ENCODE measurements at places on chromosomes 5 and 9.

- no peak for DNase-seq
Measured at GRCh38 chr9:78239506-78239905, 3.6 kb downstream of the CEP78 start.

DNA sequence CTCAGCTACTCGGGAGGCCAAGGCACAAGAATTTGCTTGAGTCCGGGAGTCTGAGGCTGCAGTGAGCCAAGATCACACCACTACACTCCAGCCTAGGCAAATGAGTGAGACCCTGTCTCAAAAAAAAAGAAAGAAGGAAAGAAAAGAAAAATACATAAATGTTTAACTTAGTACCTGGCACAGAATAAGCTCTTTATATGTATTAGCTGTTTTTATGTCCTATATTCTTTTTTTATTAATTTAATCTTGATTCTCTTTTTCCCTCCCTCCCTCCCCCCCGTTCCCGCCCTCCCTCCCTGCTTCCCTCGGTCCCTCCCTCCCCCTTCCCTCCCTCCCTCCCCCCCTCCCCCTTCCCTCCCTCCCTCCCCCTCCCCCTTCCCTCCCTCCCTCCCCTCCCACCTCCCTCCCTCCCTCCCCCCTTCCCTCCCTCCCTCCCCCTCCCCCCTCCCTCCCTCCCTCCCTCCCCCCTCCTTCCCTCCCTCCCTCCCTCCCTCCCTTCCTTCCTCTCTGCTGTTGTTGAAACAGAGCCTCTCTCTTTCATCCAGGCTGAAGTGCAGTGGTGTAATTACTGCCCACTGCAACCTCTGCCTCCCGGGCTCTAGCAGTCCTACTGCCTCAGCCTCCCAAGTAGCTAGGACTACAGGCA, 135.8 kb upstream of the GRHPR start:
- DNase-seq: no peak

DNA sequence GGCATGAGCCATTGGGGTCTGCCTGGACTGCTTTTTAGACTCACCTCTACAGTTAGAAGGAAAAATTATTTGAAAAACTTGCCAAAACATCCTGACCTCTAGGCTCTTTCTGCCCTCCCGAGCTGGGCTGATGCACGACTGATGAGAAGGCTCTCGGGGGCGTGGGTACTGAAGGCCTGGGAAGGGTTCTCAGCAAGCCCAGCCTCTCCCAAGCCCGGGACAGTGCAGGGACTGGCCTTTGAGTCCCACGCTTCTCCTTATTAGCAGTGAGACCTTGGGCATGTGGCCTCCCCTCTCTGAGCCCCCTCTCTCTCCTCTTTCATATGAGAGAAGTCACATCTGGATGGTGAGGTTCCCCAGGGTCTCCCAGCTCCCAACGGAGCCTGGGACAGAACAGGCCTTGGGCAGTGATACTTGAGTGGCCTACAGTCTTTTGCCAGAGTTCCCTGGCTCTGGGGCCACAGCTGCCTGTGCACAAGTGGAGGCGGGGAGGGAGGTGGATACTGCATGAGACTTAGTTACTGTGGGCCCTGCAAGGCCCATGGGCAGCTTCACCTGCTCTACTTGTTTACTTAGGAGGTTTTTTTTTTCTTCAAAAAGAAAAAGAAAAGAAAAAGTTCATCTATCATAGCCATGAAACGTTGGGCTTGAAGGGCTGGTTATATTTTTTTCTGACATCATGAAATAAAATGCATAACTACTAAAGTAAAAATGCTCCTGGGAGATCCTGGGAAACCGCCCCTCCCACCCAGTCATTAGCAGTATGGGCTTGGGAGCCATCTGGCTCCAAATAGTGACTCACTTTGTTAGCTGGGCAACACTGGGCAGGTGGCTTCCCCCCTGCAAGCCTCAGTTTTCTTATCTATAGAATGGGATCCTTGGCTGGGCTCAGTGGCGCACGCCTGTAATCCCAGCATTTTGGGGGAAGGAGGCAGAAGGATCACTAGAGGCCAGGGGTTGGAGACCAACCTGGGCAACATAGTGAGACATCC, 139.4 kb downstream of the GAPVD1 start:
- no peak for DNase-seq

DNA sequence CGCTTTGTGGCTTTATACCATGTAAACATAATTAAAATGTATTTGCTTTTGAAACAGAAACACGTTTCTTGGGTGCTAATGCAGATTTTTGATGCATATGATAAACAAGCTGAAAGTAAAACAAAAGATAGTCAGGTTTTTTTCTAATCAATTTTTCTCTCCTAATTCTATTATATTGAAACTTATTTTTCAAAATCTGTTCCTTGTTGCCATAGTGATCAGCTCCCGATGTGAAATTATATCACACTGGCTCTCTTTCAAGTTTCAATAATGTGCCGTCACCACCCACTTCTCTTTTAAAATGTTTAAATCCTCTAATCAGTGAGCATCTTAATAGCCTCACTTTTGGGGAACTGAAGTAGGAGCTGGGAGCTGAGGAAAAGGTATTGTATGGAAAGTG, 36.4 kb upstream of the DAPK1 start:
- DNase-seq: no peak

- no peak for DNase-seq
Measured at GRCh38 chr5:100746730-100747129, 156.4 kb downstream of the ST8SIA4 start.

DNA sequence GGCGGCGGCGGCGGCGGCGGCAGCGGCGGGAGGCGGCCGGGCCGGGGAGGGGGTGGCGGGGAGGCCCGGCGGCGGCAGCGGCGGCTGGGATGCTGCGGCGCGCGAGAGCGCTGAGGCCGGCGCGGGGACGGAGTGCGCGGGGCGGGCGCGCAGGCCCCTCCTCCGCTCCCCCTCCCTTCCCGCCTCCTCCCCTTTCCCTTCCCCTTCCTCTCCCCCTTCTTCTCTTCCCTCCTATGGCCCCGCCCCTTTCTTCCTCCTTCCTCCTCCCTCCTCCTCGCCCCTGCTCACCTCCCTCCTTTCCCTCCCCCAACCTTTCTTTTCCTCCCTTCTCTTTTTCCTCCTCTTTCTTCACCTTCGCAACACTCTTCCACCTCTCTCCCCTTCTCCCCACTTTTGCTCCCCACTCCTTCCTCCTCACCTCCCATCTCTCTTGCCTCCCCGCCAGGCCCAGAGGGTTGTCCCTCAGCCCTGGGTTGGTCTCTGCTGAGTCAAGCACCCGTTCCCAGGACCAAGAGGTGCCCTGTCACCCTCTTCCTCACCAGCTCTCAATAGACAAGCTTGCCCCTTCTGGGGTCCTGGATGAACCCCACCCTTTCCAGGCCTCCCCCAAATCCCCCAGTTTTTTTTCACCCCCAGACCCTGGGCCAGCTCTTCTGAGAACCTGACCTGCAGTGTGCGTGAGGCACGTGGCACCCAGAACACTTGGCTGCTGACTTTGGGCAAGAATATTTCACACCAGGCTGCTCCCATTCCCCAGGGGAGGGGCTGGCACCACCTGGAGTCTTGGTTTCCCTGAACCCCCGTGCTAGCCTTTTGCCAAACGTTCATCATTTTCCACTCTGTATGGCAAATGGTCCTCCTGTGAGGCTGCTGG, at the start of gene SEMA4D:
Gene SEMA4D (minus strand): TSS at position 136 of the 874 bp plus-strand sequence. CDS start 92,657 bp downstream, outside the sequence.
- peak; percentile 43 for DNase-seq

DNA sequence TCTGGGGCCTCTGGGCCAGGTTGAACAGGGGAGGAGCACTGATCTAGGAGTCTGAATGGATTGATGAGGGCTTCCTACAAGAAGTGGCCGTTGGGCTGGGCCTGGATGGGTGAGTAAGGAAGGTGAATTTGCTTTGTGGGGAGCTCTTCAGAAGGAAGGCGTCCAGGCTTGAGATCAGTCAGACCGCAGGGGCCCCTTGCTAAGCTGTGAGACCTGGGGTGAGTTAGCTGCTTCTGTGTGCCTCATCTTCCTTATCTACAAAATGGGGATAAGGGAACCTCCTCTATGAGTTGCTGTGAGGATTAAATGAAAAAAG, 1.1 kb upstream of the SYNPO start:
- no peak for DNase-seq

- no peak for DNase-seq
Measured at GRCh38 chr5:179762079-179762780, 29.6 kb downstream of the MAML1 start.

GRCh38 chr5:169988947-169989346, 8.7 kb upstream of the INSYN2B start:
- DNase-seq: no peak

GRCh38 chr5:127785098-127785927, 82.1 kb downstream of the CCDC192 start:
- DNase-seq: no peak

- no peak for DNase-seq
Measured at GRCh38 chr5:77133061-77133758, 46.1 kb upstream of the ZBED3 start.

DNA sequence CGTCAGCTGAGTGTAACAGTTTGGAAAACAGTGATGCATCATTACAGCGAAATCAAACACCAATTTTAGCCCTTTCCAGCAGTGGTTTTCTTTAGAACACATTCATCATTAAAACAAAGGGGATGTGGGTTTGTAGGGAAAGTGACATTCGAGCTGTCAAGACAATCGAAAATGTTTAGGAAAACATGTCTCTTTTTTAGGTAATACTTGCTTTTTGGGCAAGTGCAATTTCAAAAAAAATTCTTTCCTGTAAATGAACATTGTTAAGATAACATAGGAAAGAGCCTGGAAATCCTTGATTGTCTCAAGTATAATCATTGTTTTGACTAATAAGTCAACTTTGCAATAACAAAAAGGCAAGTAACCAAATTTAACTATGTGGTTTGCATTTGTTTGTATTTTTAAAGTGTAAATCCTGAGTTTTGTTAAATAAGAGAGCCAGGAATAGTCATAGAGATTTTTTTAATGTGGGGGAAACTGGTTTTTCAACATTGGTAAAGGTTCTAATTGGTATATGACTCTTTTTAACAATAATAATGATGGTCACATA, 182.5 kb downstream of the TTLL11 start:
- no peak for DNase-seq

DNA sequence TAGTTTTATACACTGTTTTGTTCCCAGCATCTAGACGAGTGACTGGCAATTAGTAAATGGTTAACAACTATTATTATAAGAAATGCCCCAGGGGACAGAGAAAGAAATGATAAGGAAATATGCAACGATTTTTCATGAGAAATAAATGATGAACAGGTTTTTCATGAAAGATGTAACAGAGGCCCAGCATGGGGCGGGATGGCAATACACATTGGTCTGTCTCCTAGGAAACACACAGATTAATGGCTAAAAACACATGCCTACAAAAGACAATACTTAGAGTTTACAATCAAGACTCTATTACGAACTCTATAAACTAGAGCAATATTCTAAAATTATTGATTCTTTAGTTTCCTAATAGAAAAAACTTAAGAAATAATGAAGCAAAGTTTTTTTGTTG, 441.5 kb upstream of the CDH9 start:
- no peak for DNase-seq

- no peak for DNase-seq
Measured at GRCh38 chr5:72221541-72221940, 98.5 kb downstream of the MRPS27 start.

DNA sequence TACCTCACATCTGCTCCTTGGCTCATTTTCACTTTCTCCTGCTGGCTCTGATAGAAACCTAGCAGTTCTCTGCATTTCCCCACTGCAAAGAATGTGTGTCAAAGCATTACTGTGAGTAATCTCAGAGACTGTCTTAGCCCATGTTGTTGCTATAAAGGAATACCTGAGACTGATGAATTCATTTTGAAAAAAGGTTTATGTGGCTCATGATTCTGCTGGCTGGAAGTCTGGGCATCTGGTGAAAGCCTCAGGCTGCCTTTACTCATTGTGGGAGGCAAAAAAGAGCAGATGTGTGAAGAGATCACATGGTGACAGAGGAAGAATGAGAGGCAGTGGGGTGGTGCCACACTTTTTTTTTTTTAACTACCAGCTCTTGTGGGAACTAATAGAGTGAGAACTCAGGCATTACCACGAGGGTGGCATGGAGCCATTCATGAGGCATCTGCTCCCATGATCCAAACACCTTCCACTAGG, 191.6 kb upstream of the CTNND2 start:
- DNase-seq: no peak

DNA sequence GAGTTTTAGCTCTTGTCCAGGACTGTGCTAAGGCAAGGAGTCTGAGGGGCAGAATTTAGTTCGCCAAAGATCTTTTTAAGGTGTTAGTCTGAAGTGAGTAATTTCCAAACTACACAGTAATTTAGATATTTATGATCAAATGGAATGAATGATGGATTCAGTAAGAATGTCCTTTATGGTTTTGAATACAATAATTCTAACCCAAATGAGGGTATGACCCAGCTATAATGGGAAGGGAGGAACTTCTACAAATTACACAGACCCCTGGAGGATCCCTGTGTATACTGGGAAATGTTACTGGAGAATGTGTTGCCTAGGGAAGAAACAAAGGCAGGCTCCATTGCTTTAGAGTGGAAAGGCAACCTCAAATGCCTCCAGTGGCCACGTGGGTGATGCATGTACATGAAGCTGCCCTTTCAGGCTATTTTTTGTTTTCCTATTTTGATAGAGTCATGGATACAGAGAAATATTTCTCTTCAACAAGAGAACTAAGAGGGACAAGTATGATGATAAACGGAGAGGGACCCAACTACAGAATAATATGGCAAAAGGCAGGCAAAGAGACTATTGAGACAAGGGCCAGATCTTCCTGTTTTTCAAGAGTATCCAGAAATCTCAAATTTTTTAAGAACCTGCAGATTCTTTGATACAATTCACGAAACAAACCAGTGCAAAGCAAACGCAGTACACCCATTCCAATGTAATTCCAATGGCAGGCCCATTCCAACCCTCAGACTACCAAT, 25.4 kb downstream of the SLC1A3 start:
- no peak for DNase-seq

GRCh38 chr5:158792976-158793375, 306.7 kb downstream of the EBF1 start:
- DNase-seq: no peak

DNA sequence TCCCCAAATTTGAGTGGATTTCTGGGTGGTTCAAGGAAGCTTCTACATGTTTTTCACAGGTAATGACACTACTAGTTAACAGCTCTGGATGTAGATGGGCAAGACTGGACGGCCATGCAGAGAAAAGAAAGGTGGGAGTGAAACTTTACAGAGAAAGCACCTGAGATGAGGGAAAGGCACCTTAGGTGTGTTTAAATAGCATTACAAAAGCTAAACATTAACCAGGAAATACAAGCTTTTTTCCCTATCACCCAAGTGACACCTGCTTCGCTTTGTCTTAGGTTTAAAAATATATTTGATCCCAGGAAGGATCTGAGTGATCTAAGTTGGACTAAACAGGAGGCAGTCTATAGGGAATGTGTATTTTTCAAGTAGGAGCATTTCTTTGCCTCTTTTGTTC, 8.3 kb downstream of the C9orf152 start:
- DNase-seq: no peak

- no peak for DNase-seq
Measured at GRCh38 chr9:119611565-119611964, 242.3 kb upstream of the BRINP1 start.
